ENCODE measurements at places on chromosomes 13 and 19.

DNA sequence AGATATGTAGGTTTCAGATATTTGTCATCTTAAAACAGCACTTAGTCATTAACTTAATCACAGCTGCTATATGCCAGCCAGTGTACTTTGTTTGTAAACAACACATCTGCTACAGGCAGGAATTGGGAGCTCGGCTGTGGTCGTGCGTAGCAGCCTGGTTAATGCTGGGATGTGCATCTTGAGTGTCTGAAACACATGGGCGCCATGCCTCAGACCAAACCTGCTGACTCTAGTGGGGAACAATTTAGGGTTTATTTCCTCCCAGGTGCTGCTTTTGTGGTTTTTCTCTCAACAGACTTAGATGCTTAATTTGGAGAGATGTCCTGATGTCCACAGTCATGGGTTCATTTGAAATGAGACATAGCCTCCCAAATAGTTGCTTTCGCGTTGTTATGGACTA, 238.5 kb upstream of the TMTC4 start:
- DNase-seq, result no peak

GRCh38 chr13:111186305-111186935, 71.3 kb downstream of the ARHGEF7 start:
- DNase-seq, result no peak

- DNase-seq, result no peak
Observed at GRCh38 chr19:7668842-7669241, at the start of gene RETN. Gene RETN (plus strand): TSS chr19:7669049. CDS start chr19:7669327, 278 bp downstream.

DNA sequence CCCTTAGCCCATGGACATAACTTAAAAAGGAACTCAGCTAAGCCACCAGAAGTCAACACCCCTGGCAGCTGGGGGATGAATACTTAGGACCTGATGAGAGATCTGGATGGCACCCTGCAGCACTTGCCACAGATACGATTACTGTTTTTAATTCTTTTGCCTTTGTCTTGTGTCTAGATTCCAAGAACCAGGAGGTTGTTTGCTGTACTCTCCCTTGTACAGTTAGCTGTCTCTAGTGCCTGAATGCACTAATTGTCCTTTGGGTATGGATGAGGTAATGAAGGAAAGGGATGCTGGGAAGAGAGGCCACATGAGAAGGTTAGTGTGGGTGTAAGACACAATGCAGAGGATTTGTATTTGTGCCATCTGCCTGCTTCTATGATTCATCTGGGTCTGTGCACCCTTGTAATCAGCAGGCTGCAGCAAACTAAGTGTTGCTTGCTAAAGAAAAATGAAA, 385.8 kb downstream of the KCNRG start:
- no peak for DNase-seq

GRCh38 chr13:40652588-40652940, 13.9 kb downstream of the FOXO1 start:
- no peak for DNase-seq

GRCh38 chr19:32181216-32181920, 164.0 kb upstream of the ZNF507 start:
- DNase-seq, result peak; percentile 93

GRCh38 chr19:16398530-16399249, 73.1 kb downstream of the EPS15L1 start:
- no peak for DNase-seq

All from DMS79 (cell line).